ENCODE measurements at places on chromosomes 5 and 9.

- DNase-seq: peak; percentile 87
Measured at GRCh38 chr5:177366528-177367322, 9.0 kb downstream of the RGS14 start.

- DNase-seq: no peak
Measured at GRCh38 chr5:463301-463700, 20.3 kb downstream of the EXOC3 start.

GRCh38 chr5:110161162-110161561 is 471.4 kb downstream of the MAN2A1 start:
- no peak for DNase-seq

DNA sequence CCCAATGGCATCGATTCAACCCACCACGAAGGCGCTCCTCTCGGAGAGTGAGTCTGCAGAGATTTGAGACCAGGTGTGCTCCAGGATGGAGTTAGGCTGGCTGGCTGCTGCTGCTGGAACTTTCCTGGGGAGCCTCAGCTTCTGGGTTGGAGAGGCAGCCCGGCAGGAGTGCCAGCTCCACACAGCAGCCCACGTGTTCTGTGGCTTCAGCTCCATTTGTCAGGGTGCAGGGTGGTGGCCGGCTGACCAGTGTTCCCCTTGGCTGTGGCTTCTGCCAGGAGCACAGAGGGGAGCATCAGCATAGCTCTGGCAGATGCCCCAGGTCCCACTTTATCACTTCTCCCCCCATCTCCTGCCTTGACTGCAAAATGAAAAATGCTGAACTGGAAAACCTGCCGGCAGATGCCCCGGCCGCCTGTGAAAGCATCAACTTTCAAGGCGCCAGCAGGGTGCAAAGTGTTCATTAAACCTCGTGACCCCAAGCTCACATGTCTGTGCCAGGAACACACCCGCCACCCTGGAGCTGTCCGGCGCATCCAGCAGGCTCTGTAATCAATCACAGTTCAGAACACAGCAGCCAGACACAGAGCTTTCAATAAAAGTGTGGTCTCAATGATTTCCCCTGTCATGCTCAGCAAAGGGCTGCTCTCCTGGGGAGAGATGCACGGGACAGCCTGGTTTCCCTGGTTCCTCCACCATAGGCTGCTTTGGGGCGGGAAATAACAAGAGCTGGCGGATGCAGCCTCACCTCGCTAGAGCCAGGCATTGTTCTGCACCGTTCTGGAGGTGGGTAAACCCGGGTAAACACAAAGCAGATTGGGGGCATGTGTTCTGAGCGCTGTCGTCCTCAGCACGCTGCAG is 53.2 kb downstream of the TRIP13 start:
- no peak for DNase-seq

- DNase-seq: peak; percentile 31
Measured at GRCh38 chr5:168530621-168531150, 1.6 kb downstream of the FBLL1 start.

DNA sequence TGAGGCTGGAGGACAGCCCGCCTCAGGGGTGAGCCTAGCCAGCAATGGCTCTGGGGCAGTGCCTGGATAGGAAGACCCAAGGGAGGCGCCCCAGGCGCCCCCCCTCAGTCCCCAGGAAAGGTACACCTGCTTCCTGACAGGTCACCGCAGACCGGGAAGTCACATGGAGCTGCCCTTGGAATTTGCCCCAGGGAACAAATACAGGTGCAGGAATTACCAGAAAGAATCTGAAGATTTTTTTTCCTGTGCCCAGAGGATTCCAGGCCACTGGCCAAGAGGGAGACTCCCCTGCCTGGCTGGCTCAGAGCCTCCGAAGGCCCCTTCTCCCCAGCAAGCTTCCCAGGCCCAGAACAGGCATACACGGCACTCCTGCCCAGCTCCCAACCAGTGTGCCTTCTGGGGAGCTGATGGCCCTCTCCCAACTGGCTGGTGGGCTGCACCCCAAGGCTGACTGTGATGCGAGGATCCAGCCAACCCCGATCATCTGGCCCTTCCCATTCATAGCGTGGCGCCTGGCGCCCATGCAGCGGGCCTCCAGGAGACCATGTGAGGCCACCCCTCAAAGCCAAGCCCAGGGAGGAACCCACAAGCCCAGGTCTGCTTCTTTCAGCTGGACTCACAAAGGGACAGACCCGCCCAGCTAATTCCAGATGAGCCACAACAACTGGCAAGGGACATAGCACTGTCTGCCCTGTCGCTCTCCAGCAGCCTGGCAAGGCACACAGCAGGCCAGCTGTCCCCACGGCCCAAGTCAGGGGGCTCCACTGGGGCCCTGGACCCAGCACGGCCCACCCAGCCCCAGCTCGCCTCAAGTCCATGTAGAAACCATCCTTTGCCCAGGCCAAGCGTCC is 2.3 kb downstream of the TPRN start:
- DNase-seq: no peak

DNA sequence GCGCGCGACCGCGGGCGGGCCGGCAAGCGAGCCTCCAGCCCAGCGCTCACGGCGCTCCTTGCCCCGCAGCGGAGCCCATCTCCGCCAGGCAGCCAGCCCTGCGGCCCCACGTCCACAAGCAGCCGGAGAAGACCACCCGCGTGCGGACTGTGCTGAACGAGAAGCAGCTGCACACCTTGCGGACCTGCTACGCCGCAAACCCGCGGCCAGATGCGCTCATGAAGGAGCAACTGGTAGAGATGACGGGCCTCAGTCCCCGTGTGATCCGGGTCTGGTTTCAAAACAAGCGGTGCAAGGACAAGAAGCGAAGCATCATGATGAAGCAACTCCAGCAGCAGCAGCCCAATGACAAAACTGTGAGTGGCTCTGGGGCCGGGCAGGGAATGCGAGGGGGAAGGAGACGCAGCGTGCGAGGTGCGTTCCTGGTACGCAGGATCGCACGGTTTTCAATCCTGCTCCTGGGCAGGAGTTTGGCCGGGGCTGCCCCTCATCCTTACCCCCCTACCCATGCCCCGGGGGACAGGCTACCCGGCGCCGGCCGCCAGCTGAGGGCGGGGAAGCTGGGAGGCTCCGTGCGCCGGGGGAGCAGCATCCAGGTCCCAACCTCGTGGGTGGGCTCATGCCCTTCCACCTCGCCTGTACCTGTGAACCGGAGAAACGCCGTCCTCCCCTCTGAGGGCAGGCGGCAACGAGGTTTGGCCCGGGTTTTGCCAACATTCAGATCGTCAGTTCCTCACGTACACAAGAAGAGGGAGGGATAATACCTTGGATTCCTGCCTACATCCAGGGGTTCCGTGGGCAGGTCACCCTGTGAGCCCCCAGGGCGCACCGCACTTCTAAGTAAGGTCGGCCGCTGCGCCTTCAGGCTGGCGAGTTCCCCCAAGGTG is 6.6 kb downstream of the ISL1 start:
- DNase-seq: no peak

Measured in fibroblast of upper back skin (primary cell).